ENCODE measurements at places on chromosomes 5 and 9.

GRCh38 chr5:68220914-68221313, 5.4 kb downstream of the PIK3R1 start:
- no peak for DNase-seq

DNA sequence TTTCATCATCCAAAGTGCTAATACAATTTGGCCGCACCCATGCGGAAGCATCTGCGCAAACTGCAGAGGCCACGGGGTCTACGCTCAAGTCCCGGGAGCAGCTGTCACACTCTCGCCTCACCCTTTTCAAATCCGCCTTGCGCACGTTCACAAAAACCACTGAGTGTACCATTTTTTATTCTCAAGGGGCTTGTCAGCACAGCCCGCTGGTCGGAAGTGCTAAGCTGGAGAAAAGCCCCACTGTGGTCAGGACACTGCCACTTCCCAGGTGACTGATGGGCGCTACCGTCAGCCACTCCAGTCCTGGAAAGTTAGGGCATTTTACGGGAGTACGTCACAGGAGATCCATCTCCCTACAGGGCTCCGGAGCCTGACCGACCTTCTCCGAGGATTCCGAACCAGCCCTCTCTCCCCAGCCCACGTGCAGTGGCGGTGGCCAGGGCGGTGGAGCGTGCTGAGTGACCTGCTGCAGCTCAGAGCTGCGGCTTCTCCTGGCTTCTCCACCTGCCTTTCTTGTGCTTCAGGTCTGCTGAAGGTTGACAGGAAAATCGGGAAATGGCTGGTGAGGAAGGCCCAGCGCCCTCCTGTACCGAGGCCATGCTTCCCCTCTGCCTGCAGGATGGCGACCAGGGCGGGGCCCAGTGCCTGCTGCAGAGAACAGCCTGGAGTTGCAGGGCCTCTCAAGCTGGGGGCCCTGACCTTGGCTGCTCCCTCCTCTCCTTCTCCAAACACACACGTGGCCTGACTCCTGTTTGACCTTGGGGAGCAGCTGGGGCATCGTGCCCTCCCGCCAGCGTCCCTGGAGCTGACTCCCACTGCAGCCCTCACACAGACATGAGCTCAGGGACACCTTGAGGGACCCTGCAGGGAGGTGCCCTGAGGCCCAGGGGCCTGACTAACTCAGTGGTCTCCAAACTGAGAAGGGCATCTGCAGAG, 14.3 kb downstream of the RASGEF1C start:
- no peak for DNase-seq

GRCh38 chr9:79012561-79012960, 559.2 kb upstream of the TLE4 start:
- no peak for DNase-seq

DNA sequence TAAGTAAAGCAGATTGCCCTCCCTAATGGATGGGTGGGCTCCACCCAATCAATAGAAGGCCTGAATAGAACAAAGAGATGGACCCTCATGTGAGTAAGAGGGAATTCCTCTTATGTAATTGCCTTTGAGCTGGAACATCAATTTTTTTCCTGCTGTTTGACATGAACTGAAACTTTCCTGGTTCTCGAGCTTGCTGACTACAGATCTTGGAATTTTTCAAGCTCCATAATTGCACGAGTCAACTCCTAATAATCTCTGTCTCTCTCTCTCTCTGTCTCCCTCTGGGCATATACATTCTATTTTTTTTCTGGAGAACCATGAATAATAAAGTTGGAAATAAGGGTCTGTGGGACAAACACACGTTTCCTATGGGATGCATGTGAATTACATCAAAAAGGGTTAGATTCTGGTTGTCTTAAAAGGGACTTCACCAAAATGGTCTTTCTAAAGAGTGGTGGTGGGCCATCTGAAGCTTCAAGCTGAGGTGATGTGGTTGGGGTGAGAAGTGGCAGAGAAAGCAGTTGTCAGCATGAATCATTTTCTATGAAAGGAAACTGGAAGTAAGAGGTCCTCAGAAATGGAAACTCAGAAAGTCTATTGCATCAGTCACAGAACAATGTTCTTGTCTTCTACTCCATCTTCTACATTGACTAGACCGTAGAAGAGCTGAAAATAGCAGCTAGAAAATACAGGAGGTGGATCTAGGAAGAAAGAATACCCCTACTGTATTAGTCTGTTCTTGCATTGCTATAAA, 47.0 kb upstream of the HOMER1 start:
- DNase-seq, result no peak

DNA sequence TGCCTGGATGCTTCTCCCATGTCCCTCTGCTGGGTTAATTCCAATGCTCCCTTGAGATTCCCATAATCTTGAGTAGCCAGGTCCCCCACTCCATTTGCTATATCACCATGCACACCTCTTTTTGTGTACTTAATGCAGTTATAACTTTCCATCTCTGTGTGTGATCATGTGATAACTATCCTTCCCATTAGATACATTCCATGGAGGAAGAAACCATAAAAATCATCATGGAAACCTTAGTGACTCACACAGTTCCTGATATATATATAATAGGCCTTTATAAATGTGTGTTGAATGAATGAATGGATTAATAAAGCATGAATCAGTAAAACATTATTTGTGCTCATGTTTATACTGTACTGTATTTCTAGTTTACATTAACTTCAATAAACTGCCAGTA, 104.6 kb downstream of the PCSK5 start:
- DNase-seq, result no peak

- no peak for DNase-seq
These were observed 2.6 kb downstream of the LURAP1L start for GRCh38 chr9:12777121-12778022.

DNA sequence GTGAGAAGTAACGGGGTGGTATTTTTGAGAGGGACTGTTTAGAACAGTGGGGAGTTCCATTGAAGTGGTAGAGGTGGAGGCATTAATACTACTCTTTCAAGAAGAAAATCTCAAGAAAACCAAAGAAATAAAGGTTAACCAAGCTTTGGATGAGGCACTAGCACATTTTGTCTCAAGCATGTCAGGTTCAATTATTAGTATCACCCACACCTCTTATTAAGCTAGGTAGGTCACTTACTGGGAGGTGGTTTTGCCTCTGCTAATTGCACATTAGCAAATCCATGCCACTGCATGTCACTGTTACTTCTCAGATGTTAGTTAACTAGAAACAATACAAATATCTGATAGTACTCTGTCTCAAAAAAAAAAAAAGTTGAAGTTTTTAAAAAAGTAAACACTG, 10.2 kb downstream of the RABGAP1 start:
- no peak for DNase-seq

- no peak for DNase-seq
These were observed 6.0 kb downstream of the POU5F2 start for GRCh38 chr5:93735378-93735777.

DNA sequence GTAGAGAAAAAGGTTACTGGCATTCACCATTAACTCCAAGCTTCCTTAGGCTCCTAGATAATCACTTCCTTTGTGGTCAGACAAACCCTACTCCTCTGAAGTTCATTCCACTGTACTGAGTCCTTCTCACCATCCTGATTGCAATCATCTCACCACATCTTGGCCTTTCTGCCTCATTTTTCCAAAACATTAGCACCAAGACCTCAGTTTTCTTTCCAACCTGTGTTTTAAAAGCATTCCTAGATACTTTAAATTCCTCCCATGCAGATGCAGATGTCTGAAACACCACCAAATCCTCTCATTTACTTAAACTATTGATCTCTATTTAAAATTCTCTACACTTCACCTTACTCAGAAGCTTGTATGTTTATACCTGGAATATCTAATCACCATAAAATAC, 961.3 kb upstream of the CTNND2 start:
- no peak for DNase-seq

GRCh38 chr5:143056339-143056704, 286.1 kb downstream of the ARHGAP26 start:
- DNase-seq, result no peak

DNA sequence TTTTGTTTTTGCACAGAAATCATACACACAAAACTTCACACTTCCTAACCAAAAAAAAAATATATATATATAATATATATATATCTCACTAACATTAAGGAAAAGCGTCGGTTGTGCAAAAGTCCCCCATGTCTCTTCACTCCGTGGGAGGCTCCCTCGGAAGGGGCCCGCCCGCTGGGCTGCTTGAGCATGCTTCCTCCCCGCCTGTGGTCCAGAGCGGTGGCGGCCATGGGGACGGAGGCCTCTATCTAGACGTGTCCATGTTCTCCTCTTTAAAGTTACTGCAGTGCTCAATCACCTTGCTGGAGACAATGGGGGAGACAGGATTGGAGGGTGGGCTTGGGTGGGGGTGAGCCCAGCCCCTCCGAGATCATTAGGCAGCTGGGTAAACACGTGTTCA, 7.2 kb upstream of the ZDHHC12 start:
- no peak for DNase-seq

GRCh38 chr9:105708405-105708804, 14.1 kb downstream of the TMEM38B start:
- no peak for DNase-seq

DNA sequence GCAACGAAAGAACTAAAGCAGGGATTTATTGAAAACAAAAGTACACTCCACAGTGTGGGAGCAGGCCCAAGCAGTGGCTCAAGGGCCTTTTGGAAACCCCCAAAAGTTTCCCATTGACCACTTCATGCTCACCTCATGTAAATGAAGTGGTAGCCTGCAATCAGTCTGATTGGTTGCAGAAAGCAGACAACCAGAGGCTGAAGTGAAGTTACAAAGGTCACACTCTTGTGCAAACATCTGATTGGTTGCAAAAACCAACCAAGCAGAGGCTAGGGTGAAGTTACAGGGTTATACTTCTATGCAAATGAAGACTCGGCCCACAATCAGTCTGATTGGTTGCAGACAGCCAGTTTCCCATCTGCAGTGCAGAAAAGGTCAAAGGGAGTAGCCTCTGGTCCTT, 258.0 kb downstream of the YTHDC2 start:
- no peak for DNase-seq

- DNase-seq, result no peak
These were observed 24.3 kb downstream of the NUP214 start for GRCh38 chr9:131149688-131150053.

DNA sequence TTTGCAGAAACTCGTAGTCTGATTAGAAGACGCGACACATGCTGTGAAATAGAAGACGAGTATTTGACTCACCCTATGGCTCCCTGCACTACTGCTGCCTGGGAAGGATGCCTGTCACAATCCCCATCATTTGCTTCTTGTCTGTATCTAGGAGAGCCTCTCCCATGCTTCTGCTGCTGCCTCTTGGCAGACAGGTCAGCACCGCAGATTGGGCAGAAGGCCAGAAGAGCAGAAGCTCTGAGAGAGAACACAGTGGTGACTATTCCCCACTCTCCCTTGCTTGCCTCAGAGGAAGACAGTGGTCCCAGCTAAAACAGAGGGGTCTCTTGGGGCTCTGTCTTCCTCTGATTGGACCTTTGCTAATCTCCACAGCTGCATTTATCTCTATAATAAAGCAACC, 84.0 kb upstream of the SMIM32 start:
- no peak for DNase-seq

DNA sequence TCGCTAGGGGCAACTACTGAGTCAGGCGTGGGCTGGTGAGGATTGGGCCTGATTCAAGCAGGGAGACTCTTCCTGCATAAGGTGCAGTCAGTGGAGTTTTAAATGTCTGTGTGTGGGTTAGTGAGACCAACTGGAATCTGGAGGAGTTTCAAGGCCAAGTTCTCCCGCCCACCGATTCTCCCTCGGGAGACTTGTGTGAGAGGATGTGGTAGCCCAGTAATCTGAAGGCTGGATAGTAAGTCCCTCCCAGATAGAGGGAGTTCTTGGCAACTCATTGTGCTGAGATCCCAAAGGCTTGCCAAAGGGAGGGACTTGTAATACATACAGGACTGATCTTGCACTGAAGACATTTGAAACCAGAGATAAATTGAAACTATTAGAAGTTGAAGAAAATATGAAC, 51.8 kb downstream of the WDR36 start:
- DNase-seq, result no peak

- DNase-seq, result peak; percentile 78
These were observed 74.0 kb downstream of the UBAP1 start for GRCh38 chr9:34252670-34253459.

GRCh38 chr5:79133121-79133656, 21.6 kb downstream of the BHMT start:
- DNase-seq, result no peak

DNA sequence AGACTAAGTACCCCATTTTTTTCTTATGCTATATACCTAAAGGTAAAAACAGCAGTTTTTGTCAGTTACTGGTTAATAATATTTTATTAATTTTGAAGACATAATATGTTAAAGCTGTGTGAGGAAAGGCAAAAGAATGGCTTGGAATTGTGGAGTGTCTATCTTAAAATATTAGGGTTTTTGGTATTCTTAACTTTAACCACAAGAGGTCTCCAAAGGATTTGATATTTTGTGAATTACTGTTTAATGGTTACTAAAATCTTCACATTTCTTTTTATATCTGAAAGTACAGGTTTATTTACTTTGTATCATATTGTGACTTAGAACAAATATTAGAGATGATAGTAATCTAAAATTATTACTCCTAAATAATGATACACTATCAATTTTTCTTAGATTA, 32.0 kb upstream of the DHFR start:
- DNase-seq, result no peak

- DNase-seq, result no peak
These were observed 339.8 kb downstream of the AGTPBP1 start for GRCh38 chr9:85401998-85402397.

DNA sequence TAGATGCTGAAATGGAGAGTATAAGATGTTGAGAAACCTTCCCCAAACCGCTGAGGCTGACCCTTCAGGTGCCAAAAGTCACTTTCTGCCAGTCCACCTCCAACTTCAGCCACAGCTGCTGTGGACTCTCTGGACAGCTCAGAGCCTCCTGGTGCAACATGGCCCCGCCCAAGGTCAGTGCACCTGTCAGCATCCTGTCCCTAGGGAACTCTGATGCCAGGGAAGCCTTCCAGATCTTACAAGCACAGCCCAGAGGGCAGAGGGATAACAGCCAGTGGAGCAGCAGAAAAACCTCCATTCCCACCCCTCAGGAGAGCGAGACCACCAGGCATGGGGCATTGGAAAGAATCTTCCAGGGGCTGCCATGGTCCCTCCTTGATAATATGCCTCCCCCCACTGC, 10.5 kb upstream of the PTGES2 start:
- no peak for DNase-seq

- DNase-seq, result no peak
These were observed 104.6 kb downstream of the MED10 start for GRCh38 chr5:6273749-6274148.

- DNase-seq, result no peak
These were observed 15.4 kb downstream of the CD74 start for GRCh38 chr5:150397146-150397781.

GRCh38 chr5:42784132-42784531, 27.5 kb downstream of the CCDC152 start:
- no peak for DNase-seq

- DNase-seq, result no peak
These were observed 238.5 kb upstream of the PIK3R1 start for GRCh38 chr5:67976891-67977601.

GRCh38 chr5:143592648-143593047, 189.2 kb upstream of the NR3C1 start:
- no peak for DNase-seq
